Mesothelial cell of epicardium (in vitro differentiated cells): ENCODE measurements at places on chromosomes 5 and 9.

DNA sequence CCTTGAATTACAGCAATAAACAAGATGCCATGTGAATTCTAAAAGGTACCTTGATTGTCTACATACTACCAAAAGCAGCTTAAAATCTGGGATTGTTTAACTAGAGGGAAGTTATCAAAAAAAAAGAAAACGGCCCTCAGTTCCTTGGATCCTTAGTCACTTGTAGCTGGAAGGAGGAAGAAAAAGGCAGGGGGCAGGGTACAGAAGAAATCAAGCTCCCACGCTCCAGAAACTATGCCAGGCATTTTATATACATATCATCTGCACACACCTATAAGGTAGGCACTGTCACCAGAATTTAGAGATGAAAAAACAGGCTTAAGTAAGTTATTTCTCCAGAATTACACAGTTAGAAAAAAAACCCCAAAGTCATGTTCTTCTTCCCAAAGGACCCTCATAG, 63.4 kb downstream of the SCAI start:
- no peak overlapping the region for H3K4me3 ChIP-seq
- H3K27ac ChIP-seq, result no peak overlapping the region
- peaks cover 40% of the 10 kb centered on the region for H3K36me3 ChIP-seq

GRCh38 chr5:61598126-61598525, 266.1 kb downstream of the ZSWIM6 start:
- no peak for DNase-seq
- no peaks in the 10 kb centered on the region for H3K27me3 ChIP-seq
- no peaks in the 10 kb centered on the region for H3K36me3 ChIP-seq

- no peaks in the 10 kb centered on the region for H3K27me3 ChIP-seq
- H3K4me1 ChIP-seq, result peaks cover 26% of the 10 kb centered on the region
- H3K27ac ChIP-seq, result no peak overlapping the region
- no peak overlapping the region for H3K4me3 ChIP-seq
Observed at GRCh38 chr9:94945197-94946144, 219.0 kb downstream of the AOPEP start.

DNA sequence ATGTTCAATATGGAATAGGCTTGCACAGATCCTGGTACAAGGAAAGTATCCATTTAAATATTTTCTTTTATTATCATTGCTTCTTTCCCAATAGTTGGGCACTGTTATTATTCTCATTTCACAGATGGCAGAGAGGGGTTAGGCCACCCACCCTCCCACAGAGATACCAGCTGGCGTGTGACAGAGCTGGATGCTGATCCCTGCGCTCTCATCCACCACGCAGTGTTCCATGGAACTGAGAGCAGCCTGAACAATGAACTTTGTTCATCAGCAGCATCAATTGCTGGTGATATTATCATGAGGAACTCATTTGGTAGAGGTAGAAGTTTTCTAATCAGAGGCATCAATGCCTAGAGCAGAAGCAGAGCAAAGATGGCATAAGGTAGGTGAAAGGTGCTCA, 227.9 kb downstream of the ESM1 start:
- H3K36me3 ChIP-seq, result no peaks in the 10 kb centered on the region
- no peak overlapping the region for H3K4me3 ChIP-seq
- H3K27me3 ChIP-seq, result no peaks in the 10 kb centered on the region
- no peak for DNase-seq

DNA sequence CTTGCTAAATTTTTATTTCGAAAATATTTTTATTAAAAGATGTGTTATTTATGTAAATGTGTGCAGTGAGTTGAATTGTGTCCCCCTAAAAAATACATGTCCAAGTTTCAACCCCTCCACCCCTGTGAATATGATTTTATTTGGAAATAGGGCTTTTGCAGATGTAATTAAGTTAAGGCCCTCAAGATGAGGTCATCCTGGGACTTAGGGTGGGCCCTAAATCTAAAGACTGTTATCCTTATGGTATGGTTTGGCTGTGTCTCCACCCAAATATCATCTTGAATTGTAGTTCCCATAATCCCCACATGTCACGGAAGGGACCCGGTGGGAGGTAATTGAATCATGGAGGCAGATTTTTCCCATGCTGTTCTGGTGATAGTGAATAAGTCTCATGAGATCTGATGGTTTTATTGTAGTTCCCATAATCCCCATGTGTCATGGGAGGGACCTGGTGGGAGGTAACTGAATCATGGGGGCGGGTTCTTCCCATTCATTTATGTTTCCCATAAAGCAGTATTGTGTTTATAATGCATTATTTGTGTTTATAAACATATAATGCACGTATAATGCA, 1.5 kb upstream of the TMED7 start:
- no peak overlapping the region for H3K4me3 ChIP-seq
- peaks cover 9% of the 10 kb centered on the region for H3K4me1 ChIP-seq
- no peak overlapping the region for H3K27ac ChIP-seq
- no peak for DNase-seq
- H3K36me3 ChIP-seq, result no peaks in the 10 kb centered on the region

DNA sequence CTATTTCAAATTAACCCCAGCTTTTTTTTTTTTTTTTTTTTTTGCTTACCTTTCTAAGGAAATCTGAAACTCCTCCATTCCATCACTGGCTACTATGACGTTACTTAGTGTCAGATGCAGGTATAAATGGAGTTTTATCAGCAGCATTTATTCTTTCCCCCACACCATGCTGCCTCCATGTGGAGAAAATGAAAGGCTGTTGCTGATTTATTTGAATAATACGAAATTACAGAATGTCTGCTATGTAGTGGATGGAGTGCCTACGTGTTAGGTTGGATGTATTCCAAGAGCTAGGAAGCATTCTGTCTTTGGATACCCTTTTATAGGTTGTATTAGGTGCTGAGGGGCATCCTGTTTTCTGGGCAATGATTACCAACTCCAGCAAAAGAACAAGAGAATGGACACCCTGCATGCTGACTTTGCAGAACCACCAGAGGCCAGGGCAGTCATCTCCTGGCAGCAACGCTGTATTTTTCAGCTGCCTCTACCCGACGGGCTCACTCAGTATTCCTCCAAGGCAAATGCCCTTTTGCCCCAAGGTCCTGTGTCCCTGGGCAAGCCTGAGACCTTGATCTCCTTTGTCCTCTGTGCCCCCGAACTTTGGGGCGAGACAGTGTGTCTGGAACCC, 199.5 kb downstream of the ALDH1A1 start:
- no peak for DNase-seq
- H3K36me3 ChIP-seq, result no peaks in the 10 kb centered on the region
- no peaks in the 10 kb centered on the region for H3K4me1 ChIP-seq
- no peak overlapping the region for H3K4me3 ChIP-seq
- no peak overlapping the region for H3K27ac ChIP-seq
